ENCODE measurements at places on chromosomes 5 and 9.

GRCh38 chr5:67305913-67306710 is 109.5 kb upstream of the CD180 start:
- DNase-seq = no peak

DNA sequence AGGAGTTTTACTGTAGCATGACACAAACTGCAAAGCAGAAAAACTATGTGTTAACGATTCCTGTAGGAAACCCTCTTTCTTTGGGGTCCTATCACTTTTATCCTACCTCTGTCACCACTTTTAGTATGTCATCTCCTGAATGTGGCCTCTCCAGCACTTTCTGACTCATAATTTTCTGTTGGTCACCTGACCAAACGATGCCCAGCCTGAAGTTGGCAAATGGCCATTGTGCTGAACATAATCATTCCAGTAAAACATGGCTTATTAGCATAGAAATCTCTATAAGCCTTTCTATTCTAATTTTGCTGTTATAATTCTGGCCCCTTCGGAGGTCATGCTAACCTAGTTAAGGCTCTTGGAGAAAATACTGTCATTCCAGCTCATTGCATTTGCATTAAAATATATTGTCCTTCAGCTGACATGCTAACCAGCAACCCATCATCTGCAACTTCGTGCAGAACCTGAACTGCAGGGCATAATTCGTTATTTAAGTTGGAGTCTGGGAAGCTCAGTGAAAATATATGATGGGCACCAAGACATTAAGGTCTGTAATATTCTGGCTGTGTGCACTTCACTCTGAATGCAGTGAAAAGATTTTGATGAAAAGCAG is 140.3 kb downstream of the NMUR2 start:
- no peak for DNase-seq

DNA sequence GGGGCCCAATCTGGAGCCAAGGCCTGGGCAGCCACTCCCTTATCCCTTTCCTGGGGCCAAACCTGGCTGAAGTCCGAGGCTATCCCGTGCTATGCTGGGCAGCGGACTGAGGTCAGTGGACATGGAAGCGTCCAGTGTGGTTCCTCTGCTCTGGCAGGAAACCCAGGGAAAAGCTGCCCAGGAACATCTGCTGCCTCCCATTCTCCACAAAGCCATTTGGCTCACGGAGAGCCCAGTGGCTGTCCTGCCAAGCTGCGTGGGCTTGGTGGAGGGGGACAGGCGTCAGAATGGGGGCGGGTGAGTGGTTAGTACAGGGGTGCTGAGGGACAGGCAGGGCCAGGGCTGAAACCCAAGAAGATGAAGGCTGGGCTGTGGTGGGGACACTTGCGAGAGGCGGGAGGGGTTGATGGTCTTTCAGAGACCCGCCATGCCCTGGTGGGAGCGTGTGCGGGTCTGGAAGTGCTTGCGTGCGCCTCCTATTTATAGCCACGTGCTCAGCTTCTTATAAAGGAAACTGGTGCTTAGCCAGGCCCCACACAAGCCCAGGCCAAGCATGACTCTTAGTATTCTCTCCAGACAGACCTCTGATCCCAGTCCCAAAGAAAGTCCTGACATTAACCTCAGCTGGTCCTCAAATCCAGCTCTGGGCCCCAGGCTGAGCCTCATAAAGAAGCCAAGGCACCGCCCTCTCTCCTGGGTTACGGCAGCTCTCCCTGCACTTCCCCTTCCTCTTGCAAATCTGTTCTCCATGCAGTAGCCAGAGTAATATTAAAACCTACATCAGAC is 9.4 kb upstream of the SLC6A7 start:
- DNase-seq = no peak

DNA sequence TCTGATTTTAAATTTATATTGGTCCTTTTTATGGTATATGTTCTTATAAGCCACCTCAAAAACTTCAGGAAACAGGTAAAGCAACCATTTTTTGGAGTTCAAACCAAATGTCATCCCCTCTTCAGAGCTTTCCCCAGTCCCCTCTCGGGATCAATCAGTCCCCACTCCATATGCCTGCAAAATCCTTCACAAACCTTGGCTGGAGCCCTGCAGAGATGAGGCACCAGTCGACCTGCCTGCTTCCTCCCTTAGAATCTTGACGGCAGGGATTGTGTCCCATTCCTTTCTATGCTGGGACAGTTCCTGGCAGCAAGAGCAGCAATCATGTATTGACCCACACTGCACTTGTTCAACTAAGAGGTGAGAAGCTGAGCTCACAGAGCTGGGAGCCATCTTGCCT is 22.6 kb downstream of the B4GALT1 start:
- no peak for DNase-seq

GRCh38 chr9:126506361-126507317 is 107.1 kb upstream of the LMX1B start:
- DNase-seq = no peak

DNA sequence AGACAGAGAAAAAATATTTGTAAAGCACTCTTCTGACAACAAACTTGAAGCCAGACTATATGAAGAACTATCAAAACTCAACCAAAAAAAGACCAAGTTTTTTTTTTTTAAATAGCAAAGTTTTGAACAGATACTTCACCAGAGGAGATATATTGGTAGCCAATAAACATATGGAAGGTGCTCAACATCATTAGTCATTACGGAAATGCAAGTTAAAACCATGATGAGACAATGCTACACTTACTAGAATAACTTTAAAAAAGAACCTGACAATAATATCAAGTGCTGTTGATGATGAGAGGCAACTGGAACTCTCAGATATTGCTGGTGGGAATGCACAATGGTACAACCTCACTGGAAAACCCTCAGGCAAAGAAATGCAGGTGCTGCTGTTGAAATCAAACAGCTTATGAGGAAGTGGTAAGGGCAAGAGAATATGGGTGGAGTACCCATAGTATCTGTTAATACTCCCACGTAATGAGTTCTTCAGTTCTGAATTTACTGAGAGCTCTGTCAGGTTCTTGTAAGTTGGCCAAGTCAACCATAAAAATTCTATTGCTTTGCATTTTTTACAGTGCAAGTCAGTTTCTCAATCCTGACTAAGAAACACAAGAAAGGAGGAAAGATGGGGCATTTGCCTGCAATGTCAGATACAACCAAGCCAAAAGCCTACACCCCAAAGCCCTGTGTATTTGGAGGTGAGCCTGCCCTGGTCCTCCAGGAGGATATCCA is 87.3 kb upstream of the GNAQ start:
- DNase-seq = no peak

GRCh38 chr9:99019510-99020331 is 76.0 kb downstream of the COL15A1 start:
- DNase-seq = no peak
